ENCODE measurements at places on chromosomes 3 and 15.
A peak's percentile ranks its signal among the peaks of the same experiment; 100 is the strongest.

DNA sequence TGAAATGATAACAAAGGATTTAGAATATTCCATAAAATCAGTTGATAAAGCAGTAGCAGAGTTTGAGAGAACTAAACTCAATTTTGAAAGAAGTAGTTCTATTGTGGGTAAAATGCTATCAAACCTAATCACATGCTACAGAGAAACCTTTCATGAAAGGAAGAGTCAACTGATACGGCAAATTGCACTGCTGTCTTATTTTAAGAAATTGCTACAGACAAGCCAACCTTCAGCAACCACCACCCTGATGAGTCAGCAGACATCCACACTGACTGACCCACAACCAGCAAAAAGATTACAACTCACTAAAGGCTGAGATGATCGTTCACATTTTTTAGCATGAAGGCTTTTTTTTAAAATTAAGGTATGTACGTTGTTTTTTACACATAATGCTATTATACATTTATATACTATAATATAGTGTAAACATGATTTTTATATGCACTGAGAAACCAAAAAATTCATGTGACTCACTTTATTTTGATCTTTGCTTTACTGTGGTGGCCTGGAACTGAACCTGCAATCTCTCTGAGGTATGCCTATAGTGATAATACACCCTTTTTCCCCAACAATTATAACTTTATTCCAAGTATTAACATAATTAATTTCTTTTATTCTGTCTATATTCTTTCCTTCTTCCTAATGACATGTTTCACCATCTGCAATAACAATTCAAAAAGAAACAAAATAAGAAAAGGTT is 109.9 kb downstream of the TBC1D5 start:
- peak; percentile 27 for DNase-seq

- DNase-seq = no peak
These were observed 461 bp downstream of the SECISBP2L start for GRCh38 chr15:49045751-49046219.

DNA sequence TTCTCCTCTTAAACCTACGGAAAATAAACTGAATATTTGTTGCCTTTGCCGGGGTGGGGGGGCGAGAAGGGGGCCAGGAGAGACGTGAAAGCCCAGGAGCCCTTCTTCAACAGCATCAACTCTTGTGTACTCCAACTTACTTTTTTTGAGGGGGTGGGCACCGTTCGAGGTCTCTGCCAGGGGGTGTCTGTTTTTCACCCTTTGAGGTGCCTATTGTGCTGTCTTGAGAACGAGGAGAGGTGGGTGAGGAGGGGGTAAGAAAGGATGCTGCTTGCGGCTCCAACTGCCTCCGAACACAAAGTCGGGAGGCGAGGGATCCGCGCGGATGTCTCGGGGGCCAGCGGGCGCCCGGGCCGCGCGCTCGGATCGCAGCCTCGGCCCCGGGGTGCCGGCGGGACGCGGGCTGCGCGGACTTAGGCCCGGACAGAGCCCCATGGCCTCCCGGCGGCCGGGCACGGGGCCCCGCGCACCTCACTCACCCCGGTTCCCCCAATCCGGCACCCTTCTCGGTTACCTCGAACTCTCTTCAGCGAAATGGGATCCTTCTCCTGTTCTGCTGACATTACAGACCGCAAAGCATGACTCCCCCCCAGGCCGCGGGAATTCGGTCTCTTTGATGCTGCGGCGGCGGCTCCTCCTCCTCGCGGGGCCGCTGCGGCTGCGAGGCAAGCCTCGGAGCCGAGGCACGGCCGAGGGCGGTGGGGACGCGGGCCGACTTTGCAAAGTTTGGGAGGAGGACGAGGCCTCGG is 650 bp downstream of the PYGO1 start:
- DNase-seq = no peak

DNA sequence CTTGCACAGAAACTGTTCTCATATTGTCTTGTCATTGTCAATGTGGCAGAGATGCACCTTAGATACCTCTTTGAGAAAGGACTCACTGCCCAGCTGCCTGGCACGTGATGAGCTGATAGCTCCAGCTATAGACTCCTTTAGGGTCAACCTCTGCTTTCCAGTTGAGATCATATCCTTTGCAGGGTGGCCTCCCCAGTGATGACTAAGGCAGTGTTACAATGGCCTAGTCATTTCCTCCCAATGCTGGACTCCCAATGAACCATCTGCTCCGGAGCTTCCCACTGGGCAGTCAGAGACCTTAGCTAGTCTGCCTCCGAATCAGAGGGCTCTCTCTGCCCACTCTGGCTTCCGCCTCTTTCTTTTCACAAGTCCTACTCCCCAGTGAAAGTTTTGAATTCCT is 79.5 kb downstream of the CHRD start:
- DNase-seq = no peak

GRCh38 chr3:73624017-73624820 is 522 bp downstream of the PDZRN3 start:
- no peak for DNase-seq

All from CMK (cell line).